ENCODE measurements at places on chromosomes 2 and 18.

DNA sequence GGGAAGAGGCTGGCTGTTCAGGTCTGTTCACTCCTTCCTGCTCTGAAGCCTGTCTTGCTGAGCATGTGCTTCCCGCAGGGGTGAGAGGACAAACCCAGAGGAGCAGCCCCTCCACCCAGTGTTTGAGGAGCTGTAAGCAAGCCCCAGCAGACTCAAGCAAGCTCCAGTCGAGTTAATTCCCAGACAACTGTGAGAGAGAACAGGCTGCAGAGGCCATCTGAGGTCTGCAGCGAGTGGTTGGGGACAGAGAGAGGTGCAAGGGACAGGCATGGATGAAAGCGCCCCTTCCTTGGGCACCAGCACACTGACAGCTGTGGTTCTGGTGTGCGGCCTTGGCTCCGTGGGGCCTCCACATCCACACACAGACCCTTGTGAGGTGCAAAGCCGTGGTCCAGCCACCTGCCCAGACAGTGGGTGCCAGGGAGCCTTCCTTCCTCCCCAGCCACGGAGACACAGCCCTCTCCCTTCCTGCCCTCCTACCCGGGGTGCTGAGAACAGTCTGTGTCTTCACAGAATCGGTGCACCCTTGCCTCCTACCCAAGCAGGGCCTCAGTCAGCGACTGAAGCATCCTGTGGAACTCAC is 36.2 kb downstream of the MAL start:
- peak; percentile 38 for DNase-seq

- no peak for DNase-seq
These were observed 6.8 kb downstream of the CPLX4 start for GRCh38 chr18:59311631-59312030.

DNA sequence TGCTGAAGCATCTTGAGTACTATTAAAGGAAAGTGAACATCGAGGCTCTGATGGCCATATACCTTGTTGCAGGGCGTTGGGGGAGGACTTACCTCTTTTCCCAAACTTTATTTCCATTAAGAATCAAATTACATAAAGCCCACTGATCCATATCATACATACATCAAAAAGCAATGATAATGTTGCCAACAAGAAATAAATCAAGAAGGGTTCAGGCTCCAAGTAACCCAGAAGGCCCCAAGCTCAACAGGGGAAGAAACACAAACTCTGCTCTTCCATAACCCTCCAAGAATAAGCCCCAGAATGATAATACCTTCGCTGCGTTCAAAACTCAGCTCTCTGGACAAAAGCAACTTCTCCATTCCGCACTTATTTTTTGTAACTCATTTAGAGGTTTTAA is 32.3 kb downstream of the C1D start:
- DNase-seq, result no peak

GRCh38 chr2:188819792-188820191 is 154.4 kb upstream of the COL3A1 start:
- DNase-seq, result no peak

GRCh38 chr18:61596296-61596695 is 263.1 kb downstream of the CDH20 start:
- no peak for DNase-seq

- no peak for DNase-seq
These were observed 182.8 kb downstream of the PIK3C3 start for GRCh38 chr18:42137693-42138375.

DNA sequence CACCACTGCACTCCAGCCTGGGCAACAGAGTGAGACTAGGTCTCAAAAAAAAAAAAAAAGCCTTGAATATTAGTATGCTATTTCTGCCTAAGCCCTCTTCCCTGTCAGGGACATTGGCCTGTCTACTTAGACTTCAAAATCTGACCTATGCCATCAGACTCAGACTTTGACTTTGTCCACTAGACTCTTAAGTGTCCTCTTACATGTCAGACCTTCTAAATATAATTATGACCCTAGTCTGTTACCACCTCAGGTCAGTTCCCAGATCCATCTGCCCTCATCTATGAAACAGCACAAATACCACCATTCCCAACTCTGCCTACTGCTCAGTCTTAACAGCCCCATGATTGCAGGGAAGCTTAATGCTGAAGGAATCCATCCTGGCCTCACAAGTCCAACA is 244.6 kb downstream of the ZEB2 start:
- no peak for DNase-seq

- no peak for DNase-seq
These were observed 69.9 kb downstream of the CYP26B1 start for GRCh38 chr2:72077702-72078169.

DNA sequence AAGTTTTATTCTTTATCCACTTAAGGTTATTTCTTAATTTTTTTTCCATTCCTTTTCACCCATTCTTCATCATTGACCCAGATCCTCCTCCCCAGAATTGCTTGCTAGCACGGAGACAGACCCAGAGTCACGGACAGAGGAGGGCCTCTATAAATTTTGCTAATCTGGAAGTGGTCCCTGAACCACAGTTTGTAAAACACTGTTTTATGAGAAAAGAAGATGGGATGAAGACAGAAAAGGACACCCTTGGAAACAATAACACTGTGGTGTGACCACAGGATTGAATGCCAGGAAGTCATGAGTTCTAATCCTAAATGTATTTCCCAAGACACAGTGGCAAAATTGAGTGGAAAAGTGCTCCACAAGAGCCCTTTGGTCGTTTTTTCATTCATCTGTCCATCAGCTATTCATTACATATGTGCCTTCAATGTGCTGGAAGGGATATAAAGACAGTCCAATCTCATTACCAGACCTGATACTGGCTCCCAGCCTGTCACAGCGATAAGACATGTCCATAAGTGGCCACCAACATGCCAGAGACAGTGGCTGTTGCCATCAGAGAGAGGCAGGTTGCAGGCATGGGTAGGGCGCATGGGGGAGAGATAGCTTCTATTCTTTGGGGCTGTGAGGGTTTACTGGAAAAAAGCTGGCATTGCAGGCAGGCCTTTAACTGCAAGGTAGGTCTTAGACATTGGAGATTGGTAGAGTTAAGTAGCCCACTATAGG is 175.2 kb upstream of the ALPP start:
- DNase-seq, result no peak

- no peak for DNase-seq
These were observed 46.2 kb downstream of the PPP4R1 start for GRCh38 chr18:9568186-9568585.

GRCh38 chr2:125516496-125517109 is 1139.4 kb upstream of the GYPC start:
- no peak for DNase-seq

- DNase-seq, result no peak
These were observed 30.3 kb upstream of the SLC30A6 start for GRCh38 chr2:32135409-32135808.

DNA sequence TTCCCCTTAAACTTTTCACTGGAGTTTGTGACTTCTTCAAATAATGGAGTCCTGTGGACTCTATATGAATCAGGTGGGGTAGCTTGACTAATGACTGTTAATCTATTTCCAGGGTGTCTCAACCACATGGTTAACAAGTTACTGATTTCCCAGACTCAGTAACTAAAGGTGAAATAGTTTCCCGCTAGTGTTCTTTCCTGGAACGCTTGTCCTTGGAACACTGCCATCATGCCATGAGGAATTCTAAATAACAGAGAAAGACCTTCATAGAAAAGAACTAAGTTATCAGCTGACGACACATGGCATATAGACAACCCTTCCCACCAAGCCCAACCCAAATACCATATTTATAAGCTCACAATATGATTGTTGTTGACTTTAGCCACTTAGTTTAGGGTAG is 1027.9 kb upstream of the FAM98A start:
- no peak for DNase-seq

GRCh38 chr2:17171446-17172049 is 346.7 kb downstream of the RAD51AP2 start:
- peak; percentile 18 for DNase-seq

All from globus pallidus (tissue), 1 donor.